Neural progenitor cell (in vitro differentiated cells): ENCODE measurements at places on chromosomes 13 and 19.

DNA sequence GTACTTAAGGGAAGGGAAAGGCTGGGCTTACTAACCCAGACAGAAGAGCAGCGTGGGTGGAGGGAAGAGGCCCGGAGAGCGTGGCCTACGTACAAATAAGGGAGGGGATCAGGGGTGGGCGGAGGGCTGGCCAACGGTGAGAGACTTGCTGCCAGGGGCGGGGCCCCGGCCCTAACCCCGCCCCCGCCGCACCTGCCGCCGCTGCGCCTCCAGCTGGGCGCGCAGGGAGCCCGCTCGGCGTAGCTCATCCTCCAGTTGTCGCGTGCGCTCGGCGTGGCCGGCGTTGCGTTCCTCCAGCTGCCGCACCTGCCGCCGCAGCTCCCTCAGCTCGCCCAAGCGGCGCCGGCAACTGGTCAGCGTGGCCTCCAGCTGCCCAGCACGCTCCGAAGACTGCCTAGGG, 5.7 kb downstream of the HOOK2 start:
- DNase-seq: peak; percentile 92

DNA sequence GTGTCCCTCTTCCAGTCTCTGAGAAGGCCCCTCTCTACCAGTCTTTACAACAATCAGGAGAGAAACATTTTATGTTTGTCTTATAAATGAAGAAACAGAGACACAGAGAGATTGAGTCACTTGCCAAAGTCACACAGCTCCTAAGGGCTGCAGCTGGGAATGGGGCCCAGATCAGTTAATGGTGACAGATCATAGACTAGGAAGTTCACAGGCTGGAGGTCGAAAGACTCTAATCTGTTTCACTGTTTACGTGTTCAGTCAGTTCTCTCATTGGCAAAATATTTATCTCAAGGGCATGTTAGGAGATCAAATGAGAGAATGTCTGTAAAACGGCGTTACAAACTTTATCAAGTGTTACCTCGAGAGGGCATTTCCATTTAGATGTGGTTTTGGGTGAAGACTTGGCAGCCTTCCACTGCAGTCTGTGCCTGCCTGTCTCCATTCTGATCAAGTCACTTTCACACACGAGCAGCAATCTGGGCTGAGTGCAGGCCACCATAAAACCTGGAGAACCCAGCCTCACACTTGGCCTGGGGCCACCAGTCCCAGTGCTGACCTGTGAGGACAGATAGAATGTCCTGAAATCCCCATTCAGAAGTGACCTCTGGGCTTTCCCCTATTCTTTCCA, 65.1 kb downstream of the SIAH3 start:
- DNase-seq: no peak

DNA sequence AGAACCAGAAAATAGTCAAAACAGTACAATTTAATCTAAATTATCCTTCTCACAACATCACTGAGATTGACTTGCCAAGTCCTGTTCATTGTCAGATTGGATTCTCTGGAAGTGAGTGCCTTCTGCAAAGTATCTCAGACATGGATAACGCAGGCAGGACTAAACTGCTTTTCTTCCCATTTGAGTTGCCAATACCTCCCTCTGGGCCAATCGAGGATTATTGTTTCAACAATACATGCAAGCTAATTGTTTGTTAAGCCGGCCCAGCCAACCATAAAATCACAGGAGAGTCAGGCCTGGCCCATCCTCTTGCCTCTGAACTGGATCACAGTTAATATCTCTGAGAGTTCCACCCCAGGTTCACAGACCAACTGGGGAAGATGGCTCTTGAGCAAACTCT, 240.0 kb downstream of the ENOX1 start:
- peak; percentile 81 for DNase-seq

- no peak for DNase-seq
Observed at GRCh38 chr19:7187605-7188339, 106.4 kb downstream of the INSR start.

DNA sequence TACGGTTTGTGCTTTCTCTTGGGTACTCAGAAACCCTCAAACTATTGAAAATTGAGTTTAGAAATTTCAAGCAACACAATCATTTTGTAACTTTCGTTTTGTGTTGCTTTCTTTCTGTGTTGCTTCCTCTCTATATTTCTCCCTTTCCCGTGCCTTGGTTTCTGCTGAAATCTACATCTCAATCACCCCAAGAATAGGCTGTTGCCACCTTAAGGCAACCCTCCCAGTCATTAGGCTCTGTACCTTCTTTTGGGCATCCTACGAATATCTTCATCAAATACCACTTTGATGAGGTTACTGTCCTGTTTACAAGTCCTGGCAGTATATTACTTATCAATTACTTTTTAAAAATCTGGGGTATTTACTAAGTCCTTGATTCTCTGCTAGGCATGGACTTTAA, 621.6 kb downstream of the GPC6 start:
- no peak for DNase-seq

DNA sequence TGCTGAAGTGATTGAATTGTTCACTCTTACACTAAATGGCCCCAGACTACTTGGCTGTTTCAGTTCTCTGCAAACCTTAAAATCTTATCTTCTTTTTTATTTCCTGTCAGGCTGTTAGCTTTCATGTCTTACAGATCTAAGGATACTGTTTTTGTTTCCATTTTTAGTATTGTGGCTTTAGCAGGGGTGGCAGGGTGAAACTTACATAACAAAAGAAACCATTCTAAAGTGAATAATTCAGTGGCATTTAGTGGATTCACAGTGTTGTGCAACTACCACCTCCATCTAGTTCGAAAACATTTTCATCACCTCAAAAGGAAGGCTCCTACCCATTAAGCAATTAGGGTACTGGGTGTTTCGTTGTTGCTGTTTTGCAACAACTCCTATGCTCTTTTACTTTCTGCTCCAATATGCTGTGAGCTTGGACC, 19.8 kb downstream of the TMEM272 start:
- DNase-seq: no peak

- DNase-seq: no peak
Observed at GRCh38 chr13:32638739-32639138, 52.5 kb downstream of the PDS5B start.

DNA sequence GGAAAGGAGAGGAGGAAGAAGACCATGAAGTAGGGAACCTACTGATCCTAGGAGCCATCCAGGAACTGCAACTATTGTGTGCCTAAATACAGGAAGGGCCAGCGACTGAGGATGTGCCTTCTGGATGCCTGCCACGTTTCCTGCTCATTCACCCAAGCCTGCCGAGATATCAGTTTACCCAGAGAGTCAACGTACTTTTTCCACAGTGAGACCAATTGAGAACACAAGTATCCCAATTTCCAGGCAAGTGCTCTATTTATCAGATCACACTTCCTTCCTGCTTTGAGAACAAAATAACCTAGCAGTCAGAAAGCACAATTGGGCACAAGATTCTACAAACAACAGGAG, 122.4 kb downstream of the AKAP11 start:
- no peak for DNase-seq
